ENCODE measurements at places on chromosomes 3 and 15. TPM values are rescaled to one million over a fixed set of nuclear protein-coding genes. Genes with fewer than 3 reads are reported as not detected.

- no peak overlapping the region for H3K4me3 ChIP-seq
Observed at GRCh38 chr3:123036352-123037014, 8.9 kb upstream of the SEMA5B start.

DNA sequence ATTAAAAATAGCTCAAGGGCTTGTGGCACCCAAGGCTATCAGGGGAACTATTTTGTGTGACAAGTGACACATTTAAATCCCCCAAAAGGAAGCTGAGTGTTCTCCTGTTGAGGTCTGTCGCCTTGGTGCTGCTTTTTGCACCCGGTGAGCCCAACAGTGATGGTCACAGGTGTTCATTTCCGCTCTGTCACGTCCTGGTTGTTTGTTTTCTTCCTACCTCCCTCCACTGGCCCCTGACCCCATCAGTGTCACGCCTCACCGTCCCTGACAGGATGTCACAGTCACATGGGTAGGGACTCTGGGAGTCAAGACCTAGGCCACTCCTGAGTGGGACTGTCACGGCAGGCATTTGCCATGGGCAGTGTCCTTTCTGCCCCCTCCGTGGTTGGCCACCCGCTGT, 11.2 kb downstream of the SLCO3A1 start:
- no peak for DNase-seq
- no peaks in the 10 kb centered on the region for H3K4me1 ChIP-seq
- H3K36me3 ChIP-seq: no peaks in the 10 kb centered on the region
- no peaks in the 10 kb centered on the region for H3K27me3 ChIP-seq

GRCh38 chr15:42759093-42759492, 22.2 kb upstream of the CDAN1 start:
- H3K27ac ChIP-seq: no peak overlapping the region
- peak; percentile 48 for DNase-seq
- H3K4me3 ChIP-seq: no peak overlapping the region
- H3K36me3 ChIP-seq: no peaks in the 10 kb centered on the region
- H3K4me1 ChIP-seq: no peaks in the 10 kb centered on the region

GRCh38 chr3:37400355-37400754, 226.0 kb upstream of the LRRFIP2 start:
- no peaks in the 10 kb centered on the region for H3K27me3 ChIP-seq
- no peak for DNase-seq
- H3K27ac ChIP-seq: no peak overlapping the region
- peaks cover 8% of the 10 kb centered on the region for H3K36me3 ChIP-seq
- no peak overlapping the region for H3K4me3 ChIP-seq

- H3K27me3 ChIP-seq: no peaks in the 10 kb centered on the region
- no peak overlapping the region for H3K27ac ChIP-seq
- no peaks in the 10 kb centered on the region for H3K4me1 ChIP-seq
- DNase-seq: no peak
- H3K36me3 ChIP-seq: peaks cover 20% of the 10 kb centered on the region
- no peak overlapping the region for H3K4me3 ChIP-seq
Observed at GRCh38 chr3:11554236-11554610, 89.5 kb downstream of the VGLL4 start.

- DNase-seq: peak; percentile 56
- H3K27me3 ChIP-seq: no peaks in the 10 kb centered on the region
- peaks cover 38% of the 10 kb centered on the region for H3K4me1 ChIP-seq
- H3K36me3 ChIP-seq: no peaks in the 10 kb centered on the region
Observed at GRCh38 chr3:126851934-126852333, 131.0 kb upstream of the PLXNA1 start.

GRCh38 chr15:35690698-35691116, 144.7 kb upstream of the DPH6 start:
- no peaks in the 10 kb centered on the region for H3K27me3 ChIP-seq
- peak overlapping the region; percentile 43 for H3K27ac ChIP-seq
- H3K4me1 ChIP-seq: no peaks in the 10 kb centered on the region
- H3K4me3 ChIP-seq: no peak overlapping the region

GRCh38 chr3:55487381-55488241, 505 bp upstream of the WNT5A start:
- H3K4me1 ChIP-seq: no peaks in the 10 kb centered on the region
- H3K27ac ChIP-seq: no peak overlapping the region
- peak overlapping the region; percentile 81 for H3K4me3 ChIP-seq

- no peaks in the 10 kb centered on the region for H3K36me3 ChIP-seq
- no peak overlapping the region for H3K4me3 ChIP-seq
- no peak overlapping the region for H3K27ac ChIP-seq
Observed at GRCh38 chr3:85180-85579, 111.4 kb upstream of the CHL1 start.

GRCh38 chr3:181493423-181493822, 218.3 kb upstream of the SOX2 start:
- H3K36me3 ChIP-seq: no peaks in the 10 kb centered on the region
- no peak overlapping the region for H3K4me3 ChIP-seq
- no peaks in the 10 kb centered on the region for H3K27me3 ChIP-seq
- no peaks in the 10 kb centered on the region for H3K4me1 ChIP-seq
- DNase-seq: no peak
- no peak overlapping the region for H3K27ac ChIP-seq

GRCh38 chr3:64612916-64613526, 74.8 kb downstream of the ADAMTS9 start:
- H3K4me3 ChIP-seq: no peak overlapping the region
- H3K27me3 ChIP-seq: no peaks in the 10 kb centered on the region
- peaks cover 6% of the 10 kb centered on the region for H3K4me1 ChIP-seq
- no peak overlapping the region for H3K27ac ChIP-seq
- peaks cover 36% of the 10 kb centered on the region for H3K36me3 ChIP-seq

DNA sequence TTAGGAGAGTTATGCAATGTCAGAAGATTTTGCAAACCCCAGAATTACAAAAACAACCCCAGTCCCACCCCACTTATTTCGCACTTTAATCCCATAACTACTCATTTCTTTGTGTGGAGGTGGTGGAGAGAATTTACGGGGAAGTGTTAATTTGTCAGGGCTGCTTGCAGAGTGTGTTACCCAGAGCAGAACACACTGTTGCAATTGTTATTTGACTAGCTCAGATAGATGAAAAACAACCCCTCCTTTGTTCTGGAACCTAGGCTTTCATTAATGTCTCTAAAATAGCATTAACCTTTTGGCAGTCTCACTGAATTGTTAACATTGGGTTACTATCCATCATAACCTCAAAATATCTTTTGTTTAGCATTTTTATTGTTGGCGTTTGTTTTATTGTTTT, 55.8 kb upstream of the MINAR1 start:
- peaks cover 11% of the 10 kb centered on the region for H3K4me1 ChIP-seq
- no peak overlapping the region for H3K27ac ChIP-seq
- no peak overlapping the region for H3K4me3 ChIP-seq
- no peak for DNase-seq
- H3K27me3 ChIP-seq: no peaks in the 10 kb centered on the region

DNA sequence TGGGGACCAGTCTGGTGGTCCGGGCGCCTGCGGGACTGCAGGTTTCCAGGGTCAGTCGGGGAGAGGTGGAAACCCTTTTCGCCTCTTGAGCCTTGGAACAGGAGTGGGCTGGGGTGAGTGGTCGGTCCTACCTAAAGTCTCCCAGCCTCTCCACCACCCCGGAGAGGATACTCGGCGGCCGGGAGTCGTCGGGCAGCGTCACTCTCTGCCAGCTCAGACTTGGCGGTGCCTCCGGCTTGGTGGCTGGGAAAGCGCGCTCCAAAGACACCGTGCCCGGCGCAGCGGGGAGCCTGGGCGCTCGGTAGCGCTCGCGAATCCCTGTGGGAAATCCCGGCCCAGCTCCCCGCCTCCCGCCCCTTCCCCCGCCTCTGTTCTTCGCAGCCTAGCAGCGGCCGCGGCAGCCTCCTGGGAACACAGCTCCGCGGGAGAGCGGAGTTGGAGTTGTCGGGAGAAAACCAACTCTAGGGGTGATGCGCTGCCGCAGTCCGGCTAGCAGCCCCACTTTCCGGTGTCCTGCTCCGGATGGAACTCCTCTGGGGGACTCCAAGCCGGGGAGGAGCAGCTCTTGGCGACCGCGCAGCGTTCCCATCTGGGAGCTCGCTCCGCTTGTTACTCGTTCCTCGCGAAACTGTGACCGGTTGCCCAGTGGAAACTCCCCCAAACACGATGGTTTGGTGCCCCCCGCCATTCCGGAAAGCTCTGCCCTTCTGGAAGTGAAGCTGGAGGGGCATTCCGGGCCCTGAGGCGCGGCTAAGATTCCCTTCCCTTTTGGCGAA, 1.4 kb downstream of the EPHB1 start:
- H3K27me3 ChIP-seq: peaks cover 97% of the 10 kb centered on the region
- H3K4me1 ChIP-seq: no peaks in the 10 kb centered on the region

DNA sequence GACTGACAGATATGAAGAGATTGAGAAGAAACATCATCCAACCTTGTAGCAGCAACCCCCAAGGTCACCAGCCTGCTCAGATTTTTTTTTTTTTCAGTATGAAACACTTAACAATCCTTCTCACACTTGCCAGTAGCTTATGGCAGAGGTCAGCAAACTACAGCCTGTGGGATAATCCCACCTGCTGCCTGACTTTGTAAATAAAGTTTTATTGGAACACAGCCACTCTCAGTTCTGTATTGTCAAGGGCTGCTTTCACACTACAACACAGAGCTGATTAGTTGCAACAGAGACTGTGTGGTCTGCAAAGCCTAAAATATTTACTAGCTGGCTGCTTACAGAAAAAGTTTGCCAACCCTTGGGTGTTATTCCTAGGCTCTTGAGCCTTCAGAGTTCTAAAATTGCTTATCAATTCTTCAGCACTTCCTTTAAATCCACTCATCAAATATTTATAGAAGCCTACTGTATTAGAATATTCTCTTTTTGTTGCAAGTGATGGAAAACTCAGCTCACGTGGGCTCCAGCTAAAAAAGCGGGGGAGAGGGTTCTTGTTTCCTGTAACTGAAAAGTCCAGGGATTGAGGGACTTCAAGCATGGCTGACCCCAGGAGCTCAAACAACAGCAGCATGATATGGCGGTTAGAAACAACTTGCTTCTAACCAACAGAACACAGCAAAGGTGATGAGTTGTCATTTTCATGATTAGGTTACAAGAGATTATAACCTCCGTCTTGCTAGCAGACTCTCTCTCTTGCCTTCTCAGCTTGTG, 246.1 kb downstream of the SHQ1 start:
- no peak for DNase-seq
- no peak overlapping the region for H3K4me3 ChIP-seq
- H3K36me3 ChIP-seq: no peaks in the 10 kb centered on the region
- H3K27ac ChIP-seq: no peak overlapping the region
- peaks cover 11% of the 10 kb centered on the region for H3K4me1 ChIP-seq

- H3K27me3 ChIP-seq: no peaks in the 10 kb centered on the region
- H3K36me3 ChIP-seq: no peaks in the 10 kb centered on the region
- no peak for DNase-seq
Observed at GRCh38 chr3:150236316-150237082, 171.6 kb upstream of the TSC22D2 start.

GRCh38 chr3:46778101-46778500, 60.4 kb upstream of the PRSS50 start:
- H3K36me3 ChIP-seq: no peaks in the 10 kb centered on the region
- H3K4me3 ChIP-seq: no peak overlapping the region
- H3K27ac ChIP-seq: no peak overlapping the region

GRCh38 chr3:105367063-105367405, 325 bp downstream of the ALCAM start:
- no peak for DNase-seq
- no peaks in the 10 kb centered on the region for H3K4me1 ChIP-seq
- H3K27ac ChIP-seq: no peak overlapping the region
- H3K27me3 ChIP-seq: peaks cover 12% of the 10 kb centered on the region
- no peaks in the 10 kb centered on the region for H3K36me3 ChIP-seq

GRCh38 chr3:197031315-197032285, 2.0 kb upstream of the MELTF start:
- H3K27ac ChIP-seq: no peak overlapping the region
- peaks cover 6% of the 10 kb centered on the region for H3K4me1 ChIP-seq
- peak; percentile 76 for DNase-seq
- H3K36me3 ChIP-seq: no peaks in the 10 kb centered on the region
- no peak overlapping the region for H3K4me3 ChIP-seq
- H3K27me3 ChIP-seq: peaks cover 18% of the 10 kb centered on the region

DNA sequence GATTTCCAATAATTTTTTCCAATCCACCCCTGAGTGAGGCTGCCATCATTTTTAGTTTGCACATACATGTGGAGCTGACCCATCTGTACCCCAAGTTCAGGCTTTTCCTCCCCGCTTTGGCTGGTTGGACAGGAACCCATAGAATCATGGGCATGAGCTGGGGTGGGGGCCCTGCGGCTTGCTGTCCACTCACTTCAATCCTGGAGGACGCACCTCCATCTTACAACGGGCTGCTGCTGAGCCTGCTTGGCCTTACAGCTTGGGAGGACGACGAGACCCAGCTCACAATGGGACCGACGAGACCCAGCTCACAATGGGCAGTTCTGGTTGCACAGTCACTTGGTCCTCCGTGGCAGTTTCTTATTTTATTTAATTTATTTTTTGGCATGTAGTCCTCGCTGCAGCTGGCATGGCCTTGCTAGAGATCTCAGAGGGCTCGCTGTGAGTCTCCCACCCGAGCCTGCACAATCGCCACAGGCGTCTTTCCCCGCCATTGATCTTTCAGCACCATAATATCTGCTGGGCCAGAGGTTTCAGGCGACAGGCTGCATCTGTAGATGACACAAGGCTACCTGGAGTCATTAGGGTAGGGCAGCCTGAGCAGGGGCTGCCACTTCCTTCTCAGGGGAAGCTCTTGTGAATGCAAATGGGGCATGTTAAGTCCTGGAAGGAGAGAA, 19.6 kb upstream of the EPHB3 start:
- no peak overlapping the region for H3K27ac ChIP-seq
- H3K4me1 ChIP-seq: no peaks in the 10 kb centered on the region
- peaks cover 5% of the 10 kb centered on the region for H3K27me3 ChIP-seq
- H3K36me3 ChIP-seq: no peaks in the 10 kb centered on the region
- no peak overlapping the region for H3K4me3 ChIP-seq
- DNase-seq: peak; percentile 67

- peaks cover 98% of the 10 kb centered on the region for H3K27me3 ChIP-seq
- H3K36me3 ChIP-seq: no peaks in the 10 kb centered on the region
- DNase-seq: peak; percentile 89
- no peak overlapping the region for H3K27ac ChIP-seq
Observed at GRCh38 chr3:186193534-186194450, 84.9 kb upstream of the ETV5 start.

GRCh38 chr3:108036984-108037741, 53.7 kb downstream of the CD47 start:
- H3K27me3 ChIP-seq: no peaks in the 10 kb centered on the region
- no peak overlapping the region for H3K4me3 ChIP-seq
- H3K27ac ChIP-seq: no peak overlapping the region

DNA sequence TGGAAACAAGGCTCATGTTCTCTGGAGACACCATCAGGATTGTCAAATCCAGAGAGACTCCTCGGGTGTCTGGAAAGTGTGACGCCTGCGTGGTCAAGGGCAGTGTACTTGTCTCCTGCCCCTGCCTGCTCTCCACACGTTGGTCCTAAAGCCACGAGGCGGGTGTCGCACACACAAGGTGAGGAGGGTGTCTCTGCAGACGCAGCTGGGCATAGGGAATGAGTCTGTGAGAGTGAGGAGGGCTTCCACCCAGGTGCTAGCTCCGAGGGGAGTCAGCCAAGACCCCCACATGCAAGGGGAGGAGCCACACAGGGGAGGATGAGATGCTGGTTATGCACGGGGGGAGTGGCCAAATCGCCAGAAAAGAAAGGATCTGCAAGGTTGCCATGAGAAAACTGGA, 27.9 kb upstream of the OCA2 start:
- no peaks in the 10 kb centered on the region for H3K4me1 ChIP-seq
- peaks cover 83% of the 10 kb centered on the region for H3K36me3 ChIP-seq
- no peak overlapping the region for H3K27ac ChIP-seq

The KNL1 gene
- 32.6 TPM for total RNA-seq

The ATOSA gene
- 48.8 TPM for total RNA-seq

The BDH1 gene
- 33.3 TPM for total RNA-seq

The MESP2 gene
- total RNA-seq: 0.20 TPM

The WDR93 gene
- total RNA-seq: 0.36 TPM

The ACOX2 gene
- 3.0 TPM for total RNA-seq

The SENP7 gene
- total RNA-seq: 19.3 TPM
